Astrocyte of the spinal cord (primary cell): ENCODE measurements at places on chromosomes 4 and X.

GRCh38 chr4:2182994-2183393 is 58.9 kb downstream of the HAUS3 start:
- no peak for DNase-seq

DNA sequence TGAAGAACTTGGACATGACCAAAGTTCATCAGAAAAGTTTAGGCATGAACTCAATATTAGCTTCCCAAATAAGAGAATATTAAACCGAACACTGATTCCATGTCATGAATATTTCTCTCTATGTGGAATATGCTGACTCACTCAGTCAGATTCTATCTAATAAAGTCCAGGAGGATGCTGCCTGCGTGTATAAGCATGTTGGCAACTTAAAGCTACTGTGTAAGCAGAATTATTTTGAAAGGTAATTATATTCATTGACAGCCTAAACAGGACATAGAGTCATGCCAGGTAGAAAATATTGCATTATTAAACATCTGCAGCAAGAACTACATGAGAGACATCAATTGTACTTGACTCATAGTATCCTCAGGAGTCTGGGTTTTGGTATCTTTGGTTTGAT is 367.9 kb upstream of the SPOCK3 start:
- DNase-seq = no peak

DNA sequence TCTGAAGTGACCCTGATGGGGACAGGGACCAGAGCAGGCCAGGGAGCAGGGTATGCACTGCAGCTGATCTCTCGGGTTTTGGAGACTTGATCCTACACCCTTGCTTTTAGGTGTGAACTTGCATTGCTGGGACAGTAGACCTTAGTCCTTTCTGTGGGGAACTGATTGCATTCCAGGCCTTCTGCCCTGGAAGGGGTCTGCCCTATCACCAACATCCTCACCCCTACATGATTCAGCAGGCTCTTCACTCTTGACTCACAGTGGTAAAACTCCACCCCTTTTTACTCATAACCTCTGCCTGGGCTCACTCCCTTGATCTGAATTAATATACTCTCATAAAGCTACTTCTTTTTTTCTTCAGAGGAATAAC is 6.6 kb upstream of the DDX60L start:
- peak; percentile 60 for DNase-seq

DNA sequence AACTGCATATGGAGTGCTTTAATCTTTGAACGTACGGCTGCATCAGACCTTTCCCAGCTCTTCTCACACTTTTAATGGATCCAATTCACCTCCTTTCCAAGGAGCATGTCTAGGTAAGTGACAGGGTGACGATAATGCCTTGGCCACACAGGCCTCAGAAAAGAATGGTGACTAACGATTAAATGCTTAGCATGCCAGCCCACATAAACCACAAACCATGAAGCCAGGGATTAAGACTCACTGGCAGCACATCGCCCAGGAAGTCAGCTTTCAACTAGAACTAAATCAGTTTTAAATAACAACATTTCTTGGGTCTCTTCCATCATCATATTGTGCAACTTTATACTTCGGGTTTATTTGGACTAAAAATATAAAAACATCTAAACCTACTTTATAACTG is 28.7 kb downstream of the INPP4B start:
- DNase-seq = peak; percentile 92

DNA sequence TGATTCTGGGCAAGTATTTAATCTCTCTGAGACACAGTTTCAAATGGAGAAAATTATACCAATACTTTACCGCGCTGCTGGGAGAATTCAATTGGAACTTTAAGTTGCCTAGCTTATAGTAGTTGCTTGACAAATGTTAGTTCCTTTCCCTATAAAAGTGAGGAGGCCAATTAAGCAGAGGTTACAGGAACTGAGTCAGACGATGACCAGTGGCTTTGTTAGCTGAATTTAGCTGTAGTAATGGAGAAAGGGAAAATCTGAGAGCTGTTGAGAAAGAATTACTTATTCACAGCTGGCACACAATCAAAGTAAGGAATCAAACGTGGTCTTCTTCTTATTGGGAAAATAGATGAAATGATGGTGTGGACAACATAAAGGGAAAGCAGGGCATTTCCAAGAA is 29.6 kb downstream of the SMARCA1 start:
- peak; percentile 44 for DNase-seq

GRCh38 chr4:7658341-7659204 is 223.8 kb upstream of the PSAPL1 start:
- peak; percentile 24 for DNase-seq

DNA sequence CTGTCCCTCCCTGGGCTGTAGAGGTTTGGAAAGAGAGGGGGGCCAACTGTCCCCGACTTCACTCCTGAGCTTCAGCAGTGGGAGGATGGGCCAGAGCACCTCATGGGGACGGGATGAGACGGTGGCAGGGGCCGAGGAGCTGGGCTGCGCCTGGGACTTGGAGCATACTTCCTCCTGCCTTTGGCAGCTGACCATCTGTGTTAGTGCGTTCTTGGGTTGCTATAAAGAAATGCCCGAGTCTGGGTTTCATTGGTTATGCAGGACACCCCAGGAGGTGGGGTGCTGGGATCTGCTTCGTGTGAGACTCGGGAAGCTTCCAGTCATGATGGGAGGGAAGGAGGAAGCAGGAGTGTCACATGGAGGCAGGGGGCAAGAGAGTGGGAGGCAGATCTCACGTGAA is 7.4 kb downstream of the PSAPL1 start:
- DNase-seq = no peak

DNA sequence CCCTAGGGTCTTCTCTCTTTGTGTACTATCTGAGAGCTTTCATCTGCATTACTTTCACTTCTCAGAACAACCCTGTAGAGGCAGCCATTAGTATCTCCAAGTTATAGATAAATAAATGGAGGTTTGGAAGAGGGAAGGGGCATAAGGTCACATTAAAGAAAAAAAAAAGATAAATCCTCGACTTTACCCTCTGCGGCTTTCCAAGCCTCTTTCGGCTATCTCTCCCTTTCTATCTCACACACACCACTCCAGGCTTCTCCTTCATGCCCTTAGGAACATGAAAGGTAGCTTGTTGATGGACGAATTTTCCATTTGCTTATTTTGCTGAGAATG is 660 bp upstream of the ARHGEF9 start:
- DNase-seq = no peak

- DNase-seq = no peak
These were observed 59.8 kb upstream of the GPM6A start for GRCh38 chr4:175871774-175872405.

DNA sequence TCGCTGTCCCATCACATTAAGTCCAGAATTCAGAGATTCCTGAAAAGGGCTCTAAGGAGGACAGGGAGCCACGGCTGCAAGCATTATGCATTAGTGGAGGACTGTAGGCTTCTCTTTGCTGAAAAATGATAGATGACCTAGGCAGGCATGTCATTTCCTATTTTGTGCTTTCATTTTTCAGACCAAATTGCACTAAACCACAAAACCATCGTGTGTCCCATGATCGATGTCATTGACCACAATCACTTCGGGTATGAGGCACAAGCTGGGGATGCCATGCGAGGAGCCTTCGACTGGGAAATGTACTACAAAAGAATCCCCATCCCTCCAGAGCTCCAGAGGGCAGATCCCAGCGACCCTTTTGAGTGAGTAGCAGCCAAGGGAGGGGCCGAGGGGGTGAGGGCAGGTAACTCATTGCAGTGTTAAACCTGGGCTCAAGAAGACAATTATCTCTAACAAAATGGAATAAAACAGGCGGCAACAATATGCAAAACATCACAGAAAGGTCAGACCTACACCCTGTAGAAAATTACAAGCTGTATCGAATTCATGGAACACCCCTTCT is 355.2 kb upstream of the GALNT7 start:
- peak; percentile 12 for DNase-seq

- DNase-seq = no peak
These were observed 73.7 kb downstream of the ENPP6 start for GRCh38 chr4:184143770-184144564.

GRCh38 chrX:40582811-40583210 is 2.0 kb downstream of the ATP6AP2 start:
- DNase-seq = no peak

GRCh38 chr4:77434299-77435092 is 171.1 kb upstream of the CXCL13 start:
- DNase-seq = no peak
